IPS DF 6.9 (cell line): ENCODE measurements at places on chromosomes 16 and 17.

DNA sequence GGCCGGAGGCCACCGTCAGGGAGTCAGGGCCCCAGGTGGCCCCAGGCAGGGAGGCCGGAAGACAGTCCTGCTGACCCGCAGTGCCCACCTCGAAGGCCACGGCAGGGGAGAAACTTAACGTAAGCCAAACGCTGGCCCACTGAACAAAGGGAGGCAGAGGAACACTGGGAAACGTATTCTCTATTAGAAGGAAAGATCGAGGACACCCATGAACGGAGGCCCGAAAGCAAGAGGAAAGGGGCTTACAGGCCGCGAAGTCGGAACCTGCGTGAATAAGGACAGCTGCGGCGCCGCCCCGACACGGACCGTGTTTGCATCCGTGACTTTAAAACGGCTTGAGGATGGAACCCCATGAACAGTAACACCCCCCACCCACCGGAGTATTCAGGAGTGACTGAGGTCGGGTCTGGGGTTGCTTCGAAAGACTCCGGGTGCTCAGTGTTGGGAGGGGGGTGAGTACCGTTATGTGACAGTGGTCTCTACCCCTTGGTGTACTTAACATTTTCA is 102.4 kb upstream of the METRNL start:
- no peaks in the 10 kb centered on the region for H3K27me3 ChIP-seq
- no peak overlapping the region for H3K4me3 ChIP-seq
- 0 out of 2 replicates have a peak, but pooled peaks cover 2% of the 10 kb centered on the region for H3K4me1 ChIP-seq
- no peak overlapping the region for H3K27ac ChIP-seq
- H3K36me3 ChIP-seq: no peaks in the 10 kb centered on the region

DNA sequence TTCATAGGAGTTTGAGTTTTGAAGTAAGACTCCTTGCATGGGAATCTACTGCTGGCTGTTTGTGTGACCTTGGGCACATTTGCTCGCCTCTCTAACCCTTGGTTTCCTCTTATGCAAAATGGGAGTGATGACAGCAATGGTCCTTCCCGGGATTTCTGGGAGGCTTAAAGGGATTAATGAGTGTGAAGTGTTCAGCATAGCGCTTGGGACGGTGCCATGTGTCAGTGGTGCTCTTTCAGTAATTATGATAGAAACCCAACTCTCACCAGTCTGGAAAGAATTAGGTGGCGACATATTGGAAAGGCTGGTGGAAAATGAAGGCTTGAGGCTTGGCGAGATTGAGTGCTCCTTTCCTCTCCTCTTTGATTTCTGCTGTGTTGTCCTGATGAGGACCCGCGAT is 429.2 kb upstream of the EEF2KMT start:
- no peak overlapping the region for H3K4me3 ChIP-seq
- H3K36me3 ChIP-seq: no peaks in the 10 kb centered on the region
- H3K27ac ChIP-seq: no peak overlapping the region
- no peaks in the 10 kb centered on the region for H3K4me1 ChIP-seq
- H3K27me3 ChIP-seq: no peaks in the 10 kb centered on the region

GRCh38 chr17:76239538-76240274 is 587 bp downstream of the RNF157 start:
- no peak overlapping the region for H3K27ac ChIP-seq
- no peaks in the 10 kb centered on the region; the same call in 1 of the 2 replicates for H3K36me3 ChIP-seq
- H3K4me1 ChIP-seq: no peaks in the 10 kb centered on the region; the same call in 1 of the 2 replicates
- peak overlapping the region; percentile 41; the same call in 1 of the 2 replicates for H3K4me3 ChIP-seq
- peaks cover 8% of the 10 kb centered on the region; the same call in 1 of the 2 replicates for H3K27me3 ChIP-seq

DNA sequence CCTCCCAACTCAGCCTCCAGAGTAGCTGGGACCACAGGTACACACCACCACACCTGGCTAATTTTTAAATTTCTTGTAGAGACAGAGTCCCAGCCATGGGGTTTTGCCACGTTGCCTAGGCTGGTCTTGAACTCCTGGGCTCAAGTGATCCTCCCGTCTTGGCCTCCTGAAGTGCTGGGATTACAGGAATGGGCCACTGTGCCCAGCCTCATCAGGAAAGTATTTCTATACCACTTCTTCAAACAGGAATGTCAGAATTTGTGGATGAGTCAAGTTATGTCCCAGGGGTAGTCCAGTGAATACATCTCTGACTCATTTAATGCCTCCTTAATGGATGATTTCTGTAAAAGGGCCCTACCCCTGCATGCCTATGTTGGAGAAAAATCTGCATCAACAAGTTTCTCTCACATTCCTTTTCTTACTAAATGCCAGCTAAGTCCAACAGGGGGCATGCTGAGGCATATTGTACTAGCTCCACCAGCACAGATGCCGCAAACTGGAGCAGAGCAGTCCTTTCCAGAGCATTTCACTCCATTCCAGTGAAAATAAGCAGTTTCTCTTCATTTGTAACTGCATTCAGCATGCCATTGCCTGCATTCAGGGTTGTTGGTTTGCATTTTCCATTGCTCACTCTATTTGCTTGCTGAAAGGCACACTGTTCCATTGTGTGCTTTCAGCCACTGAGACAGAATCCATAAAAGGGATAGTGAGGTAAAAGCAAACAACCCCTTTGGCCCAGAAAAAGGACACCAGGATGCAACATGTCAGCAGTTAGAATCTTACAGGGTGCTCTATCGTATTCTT is 5.3 kb upstream of the CAVIN1 start:
- no peak for DNase-seq
- no peaks in the 10 kb centered on the region for H3K4me1 ChIP-seq
- H3K27ac ChIP-seq: no peak overlapping the region
- no peak overlapping the region for H3K4me3 ChIP-seq
- no peaks in the 10 kb centered on the region for H3K36me3 ChIP-seq
- no peaks in the 10 kb centered on the region for H3K27me3 ChIP-seq

DNA sequence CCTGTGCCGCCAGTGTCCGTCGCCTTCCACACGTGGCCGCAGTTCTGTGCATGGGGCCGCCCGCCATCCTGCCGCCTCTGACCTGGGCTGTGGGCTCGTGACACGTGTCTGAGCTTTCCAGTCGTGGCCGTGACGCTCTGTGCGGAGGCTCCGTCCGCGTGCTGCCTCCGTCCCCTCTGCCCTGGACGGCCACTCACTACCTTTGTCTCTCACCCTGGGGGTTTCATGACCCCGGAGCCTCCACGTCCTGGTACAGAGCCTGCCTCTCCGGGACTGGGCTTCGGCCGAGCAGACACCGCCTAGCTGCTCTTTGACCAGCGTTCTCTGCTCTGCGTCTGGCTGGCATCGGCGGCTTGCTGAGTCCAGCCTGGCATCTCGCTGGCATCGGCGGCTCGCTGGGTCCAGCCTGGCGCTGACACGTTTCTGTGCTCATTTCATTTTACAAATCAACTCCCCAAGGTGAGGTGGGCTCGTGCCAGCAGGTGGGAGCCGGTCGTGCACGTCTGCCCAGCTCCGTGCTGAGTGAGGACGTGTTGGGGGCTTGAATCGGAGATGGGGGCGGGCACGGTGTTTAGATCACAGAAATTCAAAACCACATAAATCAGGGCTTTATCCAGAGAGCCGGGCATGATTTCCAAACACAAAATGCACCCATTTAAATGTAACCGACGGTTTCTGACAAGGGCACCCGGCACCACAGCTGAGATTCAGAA is 44.3 kb upstream of the GNG13 start:
- no peaks in the 10 kb centered on the region; the same call in 1 of the 2 replicates for H3K36me3 ChIP-seq
- no peaks in the 10 kb centered on the region for H3K27me3 ChIP-seq
- H3K4me3 ChIP-seq: no peak overlapping the region
- H3K4me1 ChIP-seq: no peaks in the 10 kb centered on the region; the same call in 1 of the 2 replicates
- no peak for DNase-seq
- no peak overlapping the region for H3K27ac ChIP-seq

DNA sequence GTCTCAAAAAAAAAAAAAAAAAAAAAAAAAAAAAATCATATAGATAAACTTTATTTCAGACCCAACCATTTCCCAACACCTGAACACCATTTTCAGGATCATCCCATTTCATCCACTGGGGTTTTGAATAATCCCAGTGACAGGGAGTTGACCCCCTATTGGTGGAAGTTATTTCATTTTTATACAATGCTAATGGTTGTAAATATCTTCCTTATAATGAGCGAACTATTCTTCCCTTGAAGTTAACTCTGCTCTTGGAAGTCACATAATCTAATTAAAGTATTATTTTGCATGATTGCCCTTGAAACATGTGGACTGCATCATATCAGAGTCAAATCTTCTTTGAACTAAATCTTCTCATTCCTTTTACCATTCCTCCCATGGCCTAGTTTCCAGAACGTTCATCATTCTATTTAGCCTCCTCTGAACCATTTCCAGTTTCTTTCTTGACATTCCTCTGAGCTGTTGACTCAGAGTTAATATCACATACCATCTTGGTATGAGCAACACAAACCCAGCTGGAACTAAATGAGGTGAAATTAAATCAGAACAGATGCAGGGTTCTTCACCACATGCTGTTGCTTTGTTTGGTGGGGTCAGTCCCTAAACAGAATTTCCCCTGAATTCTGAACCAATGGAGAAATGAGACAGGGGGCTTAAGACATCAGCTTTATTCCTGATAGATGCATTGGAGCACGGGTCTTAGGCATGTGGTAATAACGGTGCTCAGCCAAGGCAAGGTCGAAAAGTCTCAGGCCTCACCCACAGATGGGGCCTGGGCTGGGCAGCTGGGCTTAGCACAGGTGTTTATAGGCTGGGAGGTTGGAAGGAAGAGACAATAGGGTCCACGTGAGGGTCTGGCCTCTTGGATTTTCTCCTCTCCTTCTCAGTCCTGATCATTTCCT is 8.9 kb downstream of the HSD17B2 start:
- no peaks in the 10 kb centered on the region; the same call in 1 of the 2 replicates for H3K4me1 ChIP-seq
- H3K36me3 ChIP-seq: no peaks in the 10 kb centered on the region
- H3K4me3 ChIP-seq: no peak overlapping the region
- H3K27ac ChIP-seq: no peak overlapping the region
- no peak for DNase-seq

- H3K4me1 ChIP-seq: no peaks in the 10 kb centered on the region
- peaks cover 30% of the 10 kb centered on the region; the same call in 1 of the 2 replicates for H3K36me3 ChIP-seq
- no peak overlapping the region for H3K27ac ChIP-seq
These were observed 11.3 kb downstream of the NUP88 start for GRCh38 chr17:5408186-5408585.

DNA sequence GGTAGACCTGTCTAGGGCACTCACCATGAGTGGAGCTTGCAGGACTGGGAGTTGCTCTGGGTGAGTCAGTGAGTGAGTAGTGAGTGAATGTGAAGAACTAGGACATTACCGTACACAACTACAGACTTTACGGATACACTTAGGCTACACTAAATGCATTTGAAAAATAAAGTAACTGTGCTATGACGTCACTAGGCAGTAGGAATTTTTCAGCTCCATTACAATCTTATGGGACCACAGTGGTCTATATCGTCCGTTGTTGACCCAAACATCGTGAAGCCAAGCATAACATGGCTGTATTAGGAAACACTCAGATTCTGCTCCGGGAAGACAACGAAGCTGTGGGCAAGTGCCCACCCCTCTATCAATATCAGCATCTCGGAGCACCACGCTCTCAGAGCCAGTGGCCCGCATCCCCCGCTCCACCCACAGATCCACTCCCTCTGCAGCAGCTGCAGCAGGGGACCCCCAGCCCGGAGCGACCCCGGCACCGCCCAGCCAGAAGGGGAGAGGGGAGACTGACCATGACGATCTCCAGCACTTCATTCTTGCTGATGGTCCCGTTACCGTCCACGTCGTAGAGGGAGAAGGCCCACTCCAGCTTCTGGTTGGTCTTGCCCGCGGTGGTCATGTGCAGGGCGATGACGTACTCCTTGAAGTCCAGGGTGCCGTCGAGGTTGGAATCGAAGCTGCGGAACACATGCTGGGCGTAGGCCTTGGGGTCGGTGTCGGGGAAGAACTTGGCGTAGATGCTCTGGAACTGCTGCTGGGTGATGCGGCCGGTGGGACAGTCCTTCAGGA is 594 bp downstream of the RCVRN start:
- no peaks in the 10 kb centered on the region for H3K36me3 ChIP-seq
- 0 out of 2 replicates have a peak, but pooled peaks cover 1% of the 10 kb centered on the region for H3K4me1 ChIP-seq
- no peaks in the 10 kb centered on the region for H3K27me3 ChIP-seq
- H3K4me3 ChIP-seq: no peak overlapping the region

DNA sequence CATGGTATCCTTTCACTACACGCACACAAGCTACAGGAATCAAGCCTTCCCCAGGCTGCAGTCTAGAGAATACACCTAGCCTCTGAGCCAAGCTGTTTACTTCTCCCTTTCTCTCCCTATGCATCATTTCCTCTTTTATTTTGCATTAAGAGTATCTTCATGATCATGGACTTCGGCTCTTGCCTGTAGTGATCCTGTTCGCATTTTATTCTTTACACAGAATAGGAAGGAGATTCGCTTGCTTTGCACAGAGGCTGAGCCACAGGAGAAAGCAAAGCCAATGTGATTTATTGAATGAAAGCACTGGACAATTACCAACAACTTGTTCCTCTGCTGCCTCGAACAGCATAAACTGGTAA is 172.7 kb downstream of the ANKFN1 start:
- no peaks in the 10 kb centered on the region for H3K36me3 ChIP-seq
- no peak overlapping the region for H3K27ac ChIP-seq
- no peaks in the 10 kb centered on the region for H3K4me1 ChIP-seq
- no peak for DNase-seq
- H3K27me3 ChIP-seq: no peaks in the 10 kb centered on the region

GRCh38 chr16:73020409-73020884 is 27.5 kb downstream of the ZFHX3 start:
- no peak overlapping the region for H3K27ac ChIP-seq
- H3K4me3 ChIP-seq: no peak overlapping the region
- no peaks in the 10 kb centered on the region for H3K36me3 ChIP-seq
- DNase-seq: no peak
- no peaks in the 10 kb centered on the region for H3K4me1 ChIP-seq
- H3K27me3 ChIP-seq: peaks cover 11% of the 10 kb centered on the region; the same call in 1 of the 2 replicates

DNA sequence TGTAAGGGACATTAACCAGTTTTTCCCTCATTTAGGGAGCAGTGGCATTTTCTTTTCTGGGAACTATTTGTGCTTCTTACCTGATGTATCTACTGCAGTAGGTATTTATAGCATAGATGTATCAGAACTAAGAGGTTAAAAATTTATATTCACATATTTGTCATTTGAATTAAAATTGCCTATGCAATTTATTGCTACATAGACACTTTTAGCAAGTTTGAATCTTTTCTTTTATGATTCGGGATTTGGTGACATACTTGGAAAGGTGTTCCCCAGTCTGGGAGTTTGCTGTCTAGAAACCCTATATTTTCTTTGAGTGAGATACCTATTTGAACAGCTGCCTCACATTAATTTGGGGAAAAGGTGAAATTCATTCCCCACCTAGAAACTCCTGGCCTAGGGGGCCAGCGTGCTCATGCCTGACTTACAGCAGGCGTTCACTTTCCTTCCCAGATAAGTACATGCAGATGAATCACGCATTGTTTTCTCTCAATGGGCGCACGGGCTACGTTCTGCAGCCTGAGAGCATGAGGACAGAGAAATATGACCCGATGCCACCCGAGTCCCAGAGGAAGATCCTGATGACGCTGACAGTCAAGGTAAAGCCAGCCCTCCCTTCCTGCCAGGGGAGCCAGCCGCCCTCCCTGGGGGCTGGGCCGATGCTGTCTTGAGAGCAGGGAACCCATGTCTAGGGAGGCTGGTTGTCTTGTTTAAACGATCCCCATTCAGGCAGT is 73.8 kb downstream of the SDR42E1 start:
- DNase-seq: no peak
- peaks cover 6% of the 10 kb centered on the region for H3K4me1 ChIP-seq
- H3K36me3 ChIP-seq: no peaks in the 10 kb centered on the region
- H3K27me3 ChIP-seq: no peaks in the 10 kb centered on the region
